T-cell (primary cell): ENCODE measurements at places on chromosomes 4 and X. TPM values are rescaled to one million over a fixed set of nuclear protein-coding genes. Genes with fewer than 3 reads are reported as not detected.

Gene HDX
- 1.2 TPM for total RNA-seq

Gene CT45A5
- total RNA-seq, result not detected

Gene BDH2
- total RNA-seq, result 11.4 TPM

Gene TMEM156
- total RNA-seq, result 7.5 TPM

Gene VCX
- total RNA-seq, result not detected

Gene IL15
- total RNA-seq, result 7.0 TPM

Gene AKAP14
- total RNA-seq, result not detected

DNA sequence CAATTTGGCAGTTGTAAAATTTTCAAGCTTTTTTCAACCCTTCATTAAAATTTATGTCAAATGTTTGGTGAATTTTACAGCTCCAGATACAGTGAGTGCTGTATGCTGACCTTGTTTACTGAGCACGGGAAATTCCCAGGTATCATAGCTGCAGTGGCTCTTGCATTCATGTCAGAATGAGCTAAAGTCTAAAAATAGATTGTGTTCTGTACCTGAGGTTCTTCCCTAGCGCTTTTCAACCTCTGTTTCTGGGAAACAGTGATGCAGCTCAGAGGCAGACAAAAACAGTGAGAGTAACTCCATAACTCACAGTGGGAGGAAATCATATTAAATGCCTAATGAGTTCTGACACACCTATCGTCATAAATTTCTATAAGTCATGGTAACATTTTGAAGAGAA, 393.8 kb upstream of the GNPDA2 start:
- DNase-seq, result no peak

- no peak for DNase-seq
Measured at GRCh38 chrX:41005445-41005992, 79.7 kb upstream of the USP9X start.

DNA sequence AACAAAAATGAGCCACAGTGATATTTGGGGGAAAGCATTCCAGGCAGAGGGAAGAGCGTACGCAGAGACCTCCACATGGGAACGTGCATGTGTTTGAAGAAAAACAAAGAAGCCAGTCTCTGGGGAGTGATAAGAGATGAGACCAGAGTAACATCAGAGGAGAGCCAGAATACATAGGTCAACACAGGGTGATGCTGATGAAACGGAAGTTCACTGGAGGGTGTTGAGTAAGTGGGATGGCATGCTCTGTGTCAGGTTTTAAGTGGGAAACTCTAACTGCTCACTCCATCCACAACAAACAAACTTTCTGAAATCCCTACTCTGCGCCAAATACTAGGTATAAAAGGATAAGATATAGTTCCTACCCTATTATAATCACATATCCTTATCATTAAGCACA, 110.0 kb downstream of the ARHGAP6 start:
- DNase-seq, result no peak

- DNase-seq, result no peak
Measured at GRCh38 chr4:85477534-85477933, 2.6 kb downstream of the ARHGAP24 start.

DNA sequence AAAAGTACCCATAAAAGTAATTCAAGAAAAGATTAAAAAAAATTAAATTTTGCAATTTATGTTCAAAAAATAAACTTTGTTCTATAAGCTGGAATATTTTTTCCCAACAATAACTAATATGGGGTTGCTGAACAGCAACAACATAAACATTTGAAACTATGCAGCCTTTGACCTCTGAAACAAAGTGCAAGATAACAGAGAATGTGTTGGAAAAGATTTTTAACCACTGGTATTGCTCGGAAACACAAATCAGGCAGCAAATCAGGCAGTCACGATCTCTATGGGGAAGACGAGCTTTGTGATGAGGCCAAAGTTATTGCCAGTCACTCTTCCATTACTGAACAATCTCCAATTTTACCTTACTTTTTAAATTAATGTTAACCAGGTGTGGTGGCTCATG, 332.1 kb downstream of the PABPC4L start:
- no peak for DNase-seq

GRCh38 chr4:43816116-43816515, 632.5 kb downstream of the KCTD8 start:
- DNase-seq, result no peak

DNA sequence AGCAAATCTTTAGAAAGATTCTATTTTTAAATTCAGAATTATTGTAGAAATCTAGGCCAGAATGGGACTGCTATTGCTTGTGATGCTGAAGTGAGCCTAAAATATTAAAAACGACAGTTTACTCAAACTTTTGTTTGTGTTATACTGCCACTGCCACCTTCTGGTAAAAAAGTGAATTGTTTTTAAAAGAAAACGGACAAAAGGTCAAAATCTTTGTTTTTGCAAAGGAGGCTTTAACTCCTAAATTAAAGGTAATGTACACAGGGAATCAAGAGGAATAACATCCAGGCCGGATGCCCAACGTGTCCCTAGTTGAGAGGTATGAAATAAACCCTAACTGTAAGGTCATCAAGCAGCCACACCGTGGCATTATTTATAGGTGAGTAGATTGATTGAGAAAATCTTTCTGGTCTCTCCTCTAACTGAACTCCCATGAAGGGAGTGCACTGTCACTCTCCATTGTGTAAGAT, 338.3 kb upstream of the GALNT7 start:
- no peak for DNase-seq

DNA sequence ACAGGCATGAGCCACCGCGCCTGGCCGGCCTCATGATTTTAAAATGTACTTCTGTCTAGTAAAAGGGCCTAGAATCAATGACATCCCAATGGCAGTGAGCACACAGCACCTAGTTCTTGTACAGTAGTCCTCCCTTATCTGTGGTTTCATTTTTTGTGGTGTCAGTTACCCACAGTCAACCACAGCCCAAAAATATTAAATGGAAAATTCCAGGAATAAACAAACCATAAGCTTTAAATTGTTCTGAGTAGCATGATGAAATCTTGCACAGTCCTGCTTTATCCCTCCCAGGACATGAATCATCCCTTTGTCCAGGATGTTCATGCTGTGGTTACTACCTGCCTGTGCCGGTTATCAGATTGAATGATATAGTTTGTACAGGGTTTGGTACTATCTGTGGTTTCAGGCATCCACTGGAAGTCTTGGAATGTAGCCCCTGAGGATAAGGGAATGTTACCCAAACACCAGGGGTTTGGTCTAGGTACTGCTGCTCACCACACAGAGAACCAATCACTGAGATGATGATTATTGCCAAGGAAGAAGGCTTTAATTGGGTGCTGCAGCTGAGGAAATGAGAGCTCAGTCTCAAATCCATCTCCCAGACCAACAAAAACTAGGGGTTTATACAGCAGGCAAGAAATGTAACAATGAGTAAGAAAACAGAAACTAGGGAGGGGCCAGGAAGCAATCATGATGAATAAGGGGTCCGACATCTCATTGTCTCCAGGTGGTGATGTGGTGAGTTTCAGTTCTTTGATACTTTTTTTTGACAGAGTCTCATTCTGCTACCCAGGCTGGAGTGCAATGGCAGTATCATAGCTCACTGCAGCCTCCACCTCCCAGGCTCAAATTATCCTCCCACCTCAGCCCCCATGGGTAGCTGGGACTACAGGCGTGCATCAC, 16.2 kb upstream of the FHL1 start:
- DNase-seq, result no peak

DNA sequence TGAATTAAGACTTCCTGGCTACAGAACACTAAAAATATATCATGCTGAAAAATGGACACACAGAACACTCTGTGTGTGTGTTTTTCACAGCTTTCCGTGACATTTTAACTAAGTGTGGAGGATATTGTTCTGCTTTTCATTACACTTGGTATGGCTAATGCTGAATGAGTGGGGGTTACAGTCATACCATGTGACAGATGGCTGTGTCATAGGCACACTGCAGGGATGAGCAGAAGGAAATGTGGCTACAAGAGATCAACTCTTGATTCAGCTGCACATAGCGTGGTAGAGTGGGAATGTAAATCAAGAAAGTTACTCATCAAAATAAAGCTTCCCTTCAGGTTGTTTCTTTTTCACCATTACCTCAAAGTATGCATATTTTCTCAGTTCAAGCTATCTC, 669.8 kb downstream of the IQCM start:
- DNase-seq, result no peak

GRCh38 chrX:19343085-19343534, 617 bp upstream of the PDHA1 start:
- no peak for DNase-seq

DNA sequence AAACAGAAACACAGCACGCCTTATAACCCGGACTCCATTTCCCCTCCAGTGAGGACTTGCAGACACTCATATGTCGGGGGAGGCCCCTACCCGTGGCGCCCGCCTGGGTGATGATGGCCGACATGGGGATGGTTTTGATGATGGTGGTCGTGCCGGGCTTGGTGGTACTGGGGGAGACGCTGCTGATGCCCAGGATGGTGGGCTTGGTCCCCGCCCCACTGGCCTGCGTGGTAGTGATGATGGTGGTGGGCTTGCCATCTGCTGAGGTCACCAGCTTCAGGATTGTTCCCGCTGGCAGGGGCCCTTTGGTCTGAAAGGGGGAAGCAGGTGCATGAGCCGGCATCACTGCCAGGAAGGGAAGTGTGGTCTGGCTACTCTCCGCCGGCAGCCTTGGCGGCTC, 12.8 kb upstream of the RENBP start:
- DNase-seq, result no peak

GRCh38 chrX:77597090-77597489, 149.9 kb downstream of the FGF16 start:
- DNase-seq, result no peak

DNA sequence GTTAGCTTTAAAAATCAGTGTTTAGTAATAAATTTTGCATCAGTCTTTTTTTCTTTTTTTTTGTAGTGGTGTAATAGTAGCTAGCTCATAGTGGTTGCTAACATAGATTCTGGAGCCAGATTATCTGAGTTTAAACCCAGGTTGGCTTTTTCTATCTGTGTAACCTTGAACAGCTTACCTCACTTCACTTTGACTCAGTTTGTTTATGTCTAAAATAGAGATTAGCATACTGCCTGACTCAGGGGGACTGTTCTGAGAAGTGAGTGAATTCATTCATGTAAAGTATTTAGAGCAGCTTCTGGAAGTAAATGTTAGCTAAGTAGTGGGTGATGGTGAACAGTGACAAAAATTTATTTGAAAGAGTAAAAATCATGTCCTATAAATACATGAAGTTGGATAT, 32.9 kb downstream of the CPEB2 start:
- DNase-seq, result no peak

GRCh38 chrX:132955690-132956089, 2.7 kb downstream of the HS6ST2 start:
- DNase-seq, result no peak

- DNase-seq, result no peak
Measured at GRCh38 chrX:17743913-17744312, 6.6 kb downstream of the SCML1 start.

DNA sequence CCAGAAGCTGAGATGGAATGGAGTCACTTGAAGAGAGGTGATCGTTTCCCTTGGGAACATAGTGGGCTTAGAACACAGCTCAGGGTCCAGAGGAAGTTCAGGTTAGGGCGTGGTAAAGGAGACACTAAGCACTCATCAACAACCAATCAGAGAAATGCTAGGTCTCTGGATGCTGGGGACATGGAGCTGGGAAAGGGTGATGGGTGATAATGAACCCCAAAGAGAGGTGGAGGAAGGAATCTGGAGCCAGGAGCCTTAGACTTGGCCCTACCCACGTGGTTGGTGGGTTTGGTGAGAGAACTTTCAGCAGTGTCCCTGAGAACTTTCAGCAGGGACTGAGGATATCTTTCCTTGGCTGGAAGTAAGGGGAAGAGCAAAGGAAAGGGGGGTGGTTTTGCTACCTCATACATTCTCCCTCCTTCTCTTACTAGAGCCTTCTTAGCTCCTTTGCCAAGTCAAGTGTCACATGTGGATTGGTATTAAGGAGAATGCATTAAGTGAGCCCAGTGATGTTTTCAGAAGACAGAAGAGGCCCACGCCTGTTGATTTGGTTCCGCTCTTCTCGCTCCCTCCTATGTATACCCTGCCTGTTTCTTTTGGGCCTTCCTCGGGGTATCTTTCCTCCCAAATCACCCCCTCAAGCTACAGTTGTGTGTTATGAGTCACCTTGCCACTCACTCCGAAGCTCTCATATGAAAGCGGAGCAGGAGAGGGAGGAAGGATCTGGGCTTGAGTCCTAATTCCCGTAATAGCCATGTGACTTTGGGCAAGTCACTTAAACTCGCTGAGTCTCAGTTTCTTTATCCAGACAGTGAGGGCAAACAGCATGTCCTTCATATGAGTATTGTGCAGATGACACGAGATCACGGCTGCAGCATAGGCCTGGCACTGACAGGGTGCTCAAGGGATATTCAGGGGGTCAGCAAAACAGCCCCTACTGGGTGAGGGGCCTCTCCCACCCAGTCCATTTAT, 63.1 kb downstream of the TSC22D3 start:
- no peak for DNase-seq

DNA sequence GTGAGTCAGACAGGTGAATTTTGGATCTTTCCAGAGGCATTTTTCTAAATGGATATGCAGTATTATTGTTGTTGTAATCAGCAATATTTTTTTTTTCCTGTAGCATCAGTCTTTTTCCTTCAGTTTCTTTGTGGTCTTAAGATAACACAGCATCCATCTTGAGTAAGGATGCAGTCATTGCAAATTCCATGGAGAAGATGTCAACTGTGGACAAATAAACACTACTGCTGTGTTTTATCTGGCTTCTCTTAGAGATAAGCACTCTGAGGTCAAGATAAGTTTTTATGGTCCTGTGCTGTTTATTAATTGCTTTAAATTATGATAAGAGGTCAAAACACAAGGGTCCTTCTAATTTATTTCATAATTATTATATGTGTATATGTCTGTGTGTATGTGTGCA, 1255.7 kb downstream of the ADGRL3 start:
- no peak for DNase-seq

DNA sequence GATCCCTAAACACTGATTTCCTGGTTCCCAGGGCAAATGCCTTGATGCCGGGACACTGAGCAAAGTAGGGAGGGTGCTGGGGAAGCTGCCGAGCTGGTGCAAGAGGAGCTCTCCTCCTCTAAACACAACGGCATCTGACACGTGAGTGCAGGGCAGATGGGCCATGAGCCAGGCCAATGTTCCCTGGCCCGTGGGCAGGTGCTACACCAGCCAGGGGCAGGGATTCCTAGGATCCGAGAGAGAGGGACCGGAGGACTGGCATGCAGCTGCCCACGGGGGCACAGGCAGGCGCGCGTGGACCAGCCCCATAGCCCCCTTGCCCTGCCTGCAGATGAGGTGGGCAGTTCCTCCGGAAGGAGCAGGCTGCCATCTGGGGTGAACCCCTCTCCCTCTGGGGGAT, 66.8 kb upstream of the AFAP1 start:
- DNase-seq, result no peak
